ENCODE measurements at places on chromosomes 4 and X. TPM values are rescaled to one million over a fixed set of nuclear protein-coding genes. Genes with fewer than 3 reads are reported as not detected.

GRCh38 chr4:145935253-145936141 lies 3.1 kb downstream of the ZNF827 start:
- DNase-seq, result peak; percentile 60

GRCh38 chr4:108008721-108009120 lies 19.0 kb downstream of the HADH start:
- no peak for DNase-seq

DNA sequence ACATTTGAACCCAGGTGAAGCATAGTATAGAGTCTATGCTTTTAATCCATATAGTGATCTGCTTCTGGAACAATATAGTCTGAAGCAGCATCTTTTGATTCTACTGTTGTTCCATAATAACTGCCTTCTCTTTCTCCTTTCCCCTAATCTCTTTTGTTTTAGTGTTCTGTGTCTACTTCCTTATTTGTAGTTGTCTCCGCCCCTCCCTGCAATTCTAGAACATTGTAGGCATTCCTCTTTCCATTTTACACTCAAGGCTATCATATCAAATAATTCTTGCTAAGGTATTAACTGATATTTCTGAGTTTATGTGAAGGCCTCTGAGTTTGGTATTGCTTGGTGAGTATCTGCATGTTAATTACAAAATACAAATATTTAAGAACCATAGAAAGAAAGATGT lies 11.6 kb downstream of the BLTP1 start:
- DNase-seq, result no peak

- DNase-seq, result peak; percentile 4
Observed at GRCh38 chr4:112765317-112765974, 128.5 kb downstream of the LARP7 start.

DNA sequence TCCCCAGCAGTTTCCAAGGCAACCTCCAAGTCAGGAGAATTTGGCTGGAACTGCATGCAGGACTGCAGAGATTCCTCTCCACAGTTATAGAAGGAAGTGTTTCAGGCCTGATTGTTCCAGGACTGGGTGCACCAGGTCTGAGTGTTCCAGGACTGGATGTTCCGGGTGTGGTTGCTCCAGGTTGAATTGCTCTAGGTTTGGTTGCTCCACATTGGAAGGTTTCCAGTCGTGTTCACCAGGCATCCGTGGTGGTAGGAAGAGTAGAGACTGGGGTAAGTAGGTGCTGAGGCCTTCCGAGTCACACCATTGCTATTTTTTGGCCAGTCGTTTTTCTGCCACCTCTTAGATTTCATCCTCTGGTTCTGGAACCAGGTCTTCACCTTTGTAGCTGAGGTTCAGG lies 105.4 kb downstream of the MSN start:
- DNase-seq, result no peak

- peak; percentile 78 for DNase-seq
Observed at GRCh38 chrX:10106806-10107205, 50.0 kb upstream of the CLCN4 start.

DNA sequence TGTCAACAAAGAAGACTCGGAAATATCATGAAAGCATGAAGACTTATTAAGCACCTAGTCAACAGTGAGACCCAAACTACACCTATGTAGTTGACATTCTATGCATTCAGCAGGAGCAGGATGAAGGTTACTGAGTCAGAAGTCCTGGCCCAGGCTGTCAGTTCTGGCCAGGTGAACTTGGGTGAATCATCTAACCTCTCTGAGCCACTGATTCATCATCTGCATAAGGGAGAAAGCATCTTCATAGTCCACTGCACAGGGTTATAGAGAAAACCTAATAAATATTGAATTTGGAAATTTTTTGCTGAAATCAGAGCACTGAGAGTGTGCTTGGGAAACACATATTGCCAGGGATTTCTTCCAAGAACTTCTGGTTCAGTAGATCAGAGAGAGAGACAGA lies 296.0 kb upstream of the SFRP2 start:
- DNase-seq, result no peak

DNA sequence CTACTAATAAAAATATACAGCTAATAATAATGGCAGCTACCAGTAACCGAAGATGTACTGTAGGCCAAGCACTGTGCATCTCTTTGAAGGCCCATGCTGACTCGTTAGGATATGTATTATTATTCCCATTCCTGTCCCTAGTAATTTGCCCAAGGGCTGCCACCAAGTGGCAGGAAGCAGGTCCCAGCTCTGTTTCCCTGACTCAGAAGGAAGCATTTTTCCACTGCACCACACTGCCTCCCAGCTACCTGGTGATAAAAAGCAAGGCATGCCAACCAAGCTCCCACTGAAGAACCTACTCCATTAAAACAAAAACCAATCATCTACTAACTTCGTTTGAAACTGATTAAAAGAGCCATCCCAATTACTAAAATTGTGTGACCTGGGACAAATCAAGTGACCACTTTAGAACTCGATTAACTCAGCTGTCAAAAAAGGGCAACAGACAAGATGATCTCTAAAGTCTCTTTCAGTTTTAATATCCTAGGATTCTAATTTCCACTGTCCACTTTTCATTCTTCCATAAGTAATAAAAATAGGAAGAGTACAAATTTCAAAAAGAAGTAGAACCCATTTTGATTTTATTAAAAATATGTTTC lies 24.3 kb upstream of the PGM2 start:
- DNase-seq, result no peak

Gene MFAP3L
- total RNA-seq, result 0.68 TPM

Gene CDS1
- total RNA-seq, result 0.25 TPM

Gene CACNA1F
- 1.1 TPM for total RNA-seq

Gene F9
- not detected for total RNA-seq

Gene FGG
- total RNA-seq, result not detected

Gene PDGFRA
- total RNA-seq, result not detected

Gene CCDC160
- total RNA-seq, result not detected

Gene BBS12
- total RNA-seq, result 0.74 TPM

Gene SMAD1
- 0.92 TPM for total RNA-seq
